ENCODE measurements at places on chromosomes 12 and 14. TPM values are rescaled to one million over a fixed set of nuclear protein-coding genes. Genes with fewer than 3 reads are reported as not detected.

DNA sequence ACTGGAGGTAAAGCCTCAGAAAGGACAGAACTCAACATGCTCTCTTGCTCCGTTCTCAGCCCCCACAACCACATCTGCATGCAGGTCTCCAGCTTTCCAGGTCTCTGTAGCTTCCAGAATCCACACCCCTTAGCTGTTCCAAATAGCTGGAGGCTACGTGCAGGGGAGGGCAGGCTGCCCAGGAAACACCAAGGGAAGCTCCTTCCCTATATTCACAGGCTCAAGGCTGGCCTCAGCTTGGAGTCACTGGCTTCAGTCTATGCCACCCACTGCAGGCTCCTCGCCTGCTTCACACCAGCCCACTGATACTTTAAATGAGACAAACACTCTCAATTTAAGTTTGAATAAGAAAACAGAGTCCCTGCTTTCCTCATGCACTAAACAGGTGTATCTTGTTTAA, 73.3 kb downstream of the ASCL4 start:
- no peaks in the 10 kb centered on the region for H3K36me3 ChIP-seq
- peaks cover 85% of the 10 kb centered on the region for H3K27me3 ChIP-seq
- DNase-seq, result no peak
- H3K4me3 ChIP-seq, result no peak overlapping the region

DNA sequence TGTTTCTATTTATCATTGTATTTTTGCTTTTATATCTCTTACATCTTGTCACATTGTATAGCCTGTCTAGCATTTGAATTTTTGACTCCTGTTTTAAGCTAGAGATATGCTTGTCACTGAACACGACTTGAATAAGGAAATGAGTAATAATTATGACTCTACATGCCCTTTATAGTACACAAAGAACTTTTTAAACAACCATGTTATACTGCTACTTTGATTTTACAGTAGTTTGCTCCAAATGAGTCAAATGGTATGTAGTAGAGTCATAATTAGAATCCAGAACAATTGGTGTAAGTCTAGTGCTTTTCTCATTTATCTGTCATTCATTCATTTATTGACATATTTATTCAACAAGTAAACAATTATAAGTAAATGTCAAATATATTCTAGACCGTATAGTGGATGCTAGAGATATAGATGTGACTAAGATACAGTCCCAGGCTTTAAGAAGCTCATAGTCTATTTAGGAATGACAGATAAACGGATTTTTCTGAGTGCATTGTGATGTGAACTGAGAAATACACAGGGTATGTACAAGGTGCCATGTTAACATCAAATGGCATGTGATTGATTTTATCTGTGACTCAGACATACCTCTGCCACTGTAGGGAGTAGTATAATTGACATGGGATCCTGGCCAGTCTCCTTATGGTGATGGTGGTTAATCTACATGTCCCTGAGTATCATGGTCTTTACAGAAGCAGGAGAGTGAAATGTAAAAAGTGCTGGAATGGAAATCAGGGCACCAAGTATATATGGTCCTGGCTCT, 799.7 kb downstream of the DIO2 start:
- H3K4me1 ChIP-seq, result peaks cover 17% of the 10 kb centered on the region
- H3K27ac ChIP-seq, result no peak overlapping the region
- H3K27me3 ChIP-seq, result no peaks in the 10 kb centered on the region
- no peaks in the 10 kb centered on the region for H3K36me3 ChIP-seq

GRCh38 chr14:90651271-90651804, 164.9 kb downstream of the TTC7B start:
- peaks cover 30% of the 10 kb centered on the region for H3K4me1 ChIP-seq
- H3K4me3 ChIP-seq, result no peak overlapping the region
- peak overlapping the region; percentile 39 for H3K27ac ChIP-seq

DNA sequence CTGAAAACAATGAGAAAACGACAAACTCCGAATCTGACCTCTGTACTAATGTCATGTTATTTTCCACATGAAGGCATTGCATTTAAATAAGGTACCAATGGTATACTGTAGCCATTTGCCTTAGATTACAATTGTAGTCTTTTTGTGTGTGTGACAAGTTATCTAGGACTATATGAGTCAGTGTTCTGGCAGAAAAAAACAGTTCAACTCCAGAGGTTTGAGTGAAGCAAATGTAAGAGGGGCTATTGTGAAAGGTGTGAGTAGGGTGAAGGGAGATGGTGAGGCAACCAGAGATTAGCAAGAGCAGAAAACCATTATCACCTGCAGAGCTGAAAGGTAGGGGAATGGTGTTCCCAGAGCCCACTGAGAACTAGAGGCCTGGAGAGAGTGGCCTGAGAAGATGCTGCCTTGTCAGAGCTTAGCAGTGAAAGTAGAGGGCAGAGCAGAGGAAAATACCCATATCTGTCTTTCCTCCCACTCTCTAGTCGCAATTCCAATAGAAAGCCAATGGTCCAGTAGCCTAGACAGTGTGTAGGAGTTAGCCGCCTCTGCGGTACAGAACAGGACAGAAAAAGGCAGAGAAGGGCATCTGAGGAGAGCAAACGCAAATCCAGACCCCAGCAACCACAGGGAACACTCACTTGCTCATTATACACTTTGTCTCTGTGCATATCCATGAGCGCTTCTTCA, 112.2 kb downstream of the DYRK2 start:
- peaks cover 24% of the 10 kb centered on the region for H3K4me1 ChIP-seq
- no peak overlapping the region for H3K4me3 ChIP-seq
- H3K36me3 ChIP-seq, result no peaks in the 10 kb centered on the region
- no peaks in the 10 kb centered on the region for H3K27me3 ChIP-seq
- DNase-seq, result no peak

SMIM41 gene
- total RNA-seq, result not detected
